Omental fat pad (tissue), 4 donors: ENCODE measurements at places on chromosomes 12 and 14. TPM values are rescaled to one million over a fixed set of nuclear protein-coding genes. Genes with fewer than 3 reads are reported as not detected.

ASIC1 gene
- total RNA-seq, result 0.69 TPM

NRXN3 gene
- total RNA-seq, result 0.36 TPM

CACNB3 gene
- 6.8 TPM for total RNA-seq

PIWIL1 gene
- total RNA-seq, result not detected

THAP2 gene
- 5.4 TPM for total RNA-seq

PDZRN4 gene
- 1.4 TPM for total RNA-seq

SIX6 gene
- total RNA-seq, result not detected

ART4 gene
- 4.6 TPM for total RNA-seq

CLEC4C gene
- not detected for total RNA-seq

ANKRD33 gene
- not detected for total RNA-seq

AMDHD1 gene
- total RNA-seq, result 0.69 TPM

DCN gene
- 2,728 TPM for total RNA-seq
